ENCODE measurements at places on chromosomes 2 and 18.

DNA sequence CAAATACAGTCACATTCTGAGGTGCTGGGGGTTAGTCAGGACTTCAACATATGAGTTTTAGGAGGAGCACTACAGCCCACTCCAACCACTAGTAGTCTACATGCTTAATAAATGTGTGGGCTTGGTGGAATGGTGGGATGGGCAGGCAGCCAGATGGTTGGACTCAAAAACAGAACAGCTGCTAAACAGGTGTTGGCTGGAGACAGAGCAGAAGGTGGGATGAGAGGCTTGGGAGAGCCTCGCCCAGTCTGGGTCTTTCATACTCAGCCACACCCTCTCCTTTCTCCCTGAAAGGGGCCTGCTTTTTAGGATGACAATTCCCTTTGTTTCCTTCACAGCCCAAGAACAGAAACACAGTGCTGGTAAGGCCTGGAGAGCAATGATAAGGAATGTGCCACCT, 143.9 kb upstream of the KLHL29 start:
- peak; percentile 52 for DNase-seq

- peak; percentile 4 for DNase-seq
Observed at GRCh38 chr2:52473526-52473925, 1294.1 kb upstream of the CHAC2 start.

GRCh38 chr2:132789066-132789465, 119.1 kb upstream of the LYPD1 start:
- no peak for DNase-seq

- DNase-seq: no peak
Observed at GRCh38 chr2:184923751-184924150, 325.4 kb downstream of the ZNF804A start.

GRCh38 chr2:118954297-118955060, 12.5 kb downstream of the MARCO start:
- no peak for DNase-seq

- DNase-seq: no peak
Observed at GRCh38 chr2:15652801-15653200, 61.1 kb downstream of the DDX1 start.

DNA sequence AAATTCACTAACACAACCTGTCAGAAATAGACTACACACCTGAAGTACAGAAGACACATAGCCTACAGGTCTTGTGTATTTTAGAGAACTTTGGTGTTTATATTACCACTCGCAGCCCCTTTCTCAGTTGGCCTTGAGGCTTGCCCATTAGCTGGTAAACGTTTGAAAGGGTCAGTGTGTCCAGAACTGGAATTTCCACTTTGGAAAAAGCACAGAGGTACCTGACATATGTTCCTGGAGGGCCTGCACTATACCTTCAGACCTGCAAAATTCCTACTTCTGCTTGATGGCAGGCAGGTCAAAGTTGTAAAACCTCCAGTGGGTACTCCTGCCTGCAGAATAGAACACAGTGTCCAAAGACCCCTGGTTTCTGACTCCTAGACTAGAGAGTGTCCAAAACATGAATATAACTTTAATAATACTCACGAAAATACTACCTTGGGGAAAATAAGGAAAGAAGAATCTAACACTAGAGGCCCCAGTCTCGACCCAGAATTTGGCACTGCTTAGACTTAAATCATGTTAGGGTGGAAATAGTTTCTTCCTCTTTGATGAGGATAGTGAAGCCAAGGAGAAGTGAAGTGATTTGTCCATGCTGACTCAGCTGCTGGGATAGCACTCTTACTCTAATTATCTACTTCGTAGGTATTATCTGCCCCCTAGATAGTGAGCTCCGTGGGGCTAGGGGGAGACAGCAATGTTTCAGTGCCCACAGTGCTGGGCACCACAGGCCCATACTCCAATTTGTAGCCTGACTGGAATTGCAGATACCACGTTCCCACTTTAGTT, 2.8 kb downstream of the KCTD1 start:
- no peak for DNase-seq

DNA sequence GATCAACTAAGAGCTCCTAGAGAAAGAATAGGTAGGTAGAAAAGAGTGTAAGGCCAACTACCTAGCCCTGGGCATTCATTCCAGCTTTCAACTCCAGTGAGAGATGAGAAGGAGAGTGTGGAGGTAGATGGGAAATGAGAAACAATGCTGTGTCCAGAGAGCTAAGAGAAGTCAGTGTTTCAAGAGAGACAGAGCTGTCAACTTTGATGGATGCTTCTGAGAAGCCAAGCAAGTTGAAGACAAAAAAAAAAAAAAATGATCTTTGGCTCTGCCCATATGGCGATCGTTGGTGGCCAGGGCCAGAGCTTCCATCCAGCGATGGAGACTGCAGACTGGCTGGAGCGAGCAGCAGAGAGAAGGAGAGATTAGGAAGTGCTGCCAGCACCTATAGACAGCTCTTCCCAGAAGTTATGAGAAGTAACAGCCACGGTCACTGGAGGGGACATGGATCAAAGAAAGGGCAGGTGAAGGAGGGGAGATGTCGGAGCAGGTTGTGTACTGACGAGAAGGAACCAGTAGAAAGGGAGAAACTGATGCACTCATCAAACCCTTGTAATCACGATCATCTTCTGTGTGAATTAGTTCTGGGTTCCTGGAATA, 112.4 kb upstream of the PPP1CB start:
- DNase-seq: no peak

- DNase-seq: no peak
Observed at GRCh38 chr18:25990473-25990872, 99.9 kb downstream of the SS18 start.

DNA sequence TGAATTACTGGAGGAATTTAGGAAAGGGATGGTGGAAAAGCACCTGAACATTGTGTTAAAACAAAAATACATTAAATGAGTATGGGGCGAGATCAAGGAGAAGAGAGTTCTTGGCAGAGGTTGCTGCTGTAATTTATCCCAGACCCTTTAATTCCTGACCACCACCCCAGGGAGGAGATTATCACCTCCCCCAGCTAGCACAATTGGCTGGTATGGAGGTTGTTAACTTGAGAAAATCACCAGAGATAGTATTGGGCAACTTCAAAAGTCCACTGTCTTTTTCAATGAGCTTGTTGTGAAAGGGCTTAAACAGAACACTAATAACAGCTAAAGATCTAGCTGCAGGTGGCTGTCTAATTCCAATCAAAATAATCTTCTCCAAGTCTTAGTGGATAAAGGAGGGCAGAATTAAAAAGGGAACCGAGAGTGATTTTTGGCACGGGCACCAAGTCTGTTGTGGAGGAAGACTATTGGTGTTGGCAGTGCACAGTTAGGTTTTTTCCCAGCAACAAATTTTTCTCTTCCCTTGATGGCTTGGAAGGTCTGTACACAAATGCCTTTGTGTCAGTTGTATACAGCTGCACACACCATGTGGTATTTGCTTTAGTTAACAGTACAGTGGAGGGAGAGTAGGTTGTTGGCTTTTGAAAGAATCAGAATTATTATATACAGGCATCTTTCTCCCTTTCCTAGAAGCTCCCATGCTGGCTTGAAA, 289.5 kb downstream of the SLC4A3 start:
- DNase-seq: no peak

GRCh38 chr18:58522132-58522531, 106.8 kb downstream of the ALPK2 start:
- no peak for DNase-seq

- no peak for DNase-seq
Observed at GRCh38 chr18:28115149-28115550, 61.8 kb downstream of the CDH2 start.

GRCh38 chr18:31373641-31374040, 2.9 kb upstream of the DSG4 start:
- no peak for DNase-seq
